ENCODE measurements at places on chromosomes 1 and 21. TPM values are rescaled to one million over a fixed set of nuclear protein-coding genes. Genes with fewer than 3 reads are reported as not detected.
A peak's percentile ranks its signal among the peaks of the same experiment; 100 is the strongest.

GRCh38 chr1:181081395-181081794 is 7.1 kb upstream of the IER5 start:
- no peak for DNase-seq

GRCh38 chr1:40592107-40592803 is 60.8 kb downstream of the ZNF684 start:
- DNase-seq: no peak

- no peak for DNase-seq
Measured at GRCh38 chr1:27650539-27651175, 15.7 kb upstream of the FGR start.

DNA sequence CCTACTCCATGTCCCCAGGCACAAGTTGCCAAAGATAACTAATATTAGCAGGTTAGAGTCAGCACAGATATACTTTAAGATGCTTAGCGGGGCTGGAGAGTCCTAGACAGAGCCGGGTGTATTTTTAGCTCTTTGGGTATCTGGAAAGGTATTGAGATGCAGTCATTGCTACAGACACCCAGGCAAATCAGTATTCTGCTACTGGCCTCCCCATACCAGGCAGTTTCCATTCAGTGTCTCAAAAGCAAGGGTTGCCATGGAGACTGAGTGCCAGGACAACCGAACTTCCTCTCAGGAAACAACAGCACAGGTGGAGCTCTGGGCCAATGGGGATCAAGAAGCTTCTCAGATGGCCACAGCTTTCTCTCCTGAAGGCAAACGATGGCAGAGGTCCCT is 45.3 kb downstream of the KCNC4 start:
- no peak for DNase-seq

The CATSPERE gene
- 1.3 TPM for total RNA-seq

DNA sequence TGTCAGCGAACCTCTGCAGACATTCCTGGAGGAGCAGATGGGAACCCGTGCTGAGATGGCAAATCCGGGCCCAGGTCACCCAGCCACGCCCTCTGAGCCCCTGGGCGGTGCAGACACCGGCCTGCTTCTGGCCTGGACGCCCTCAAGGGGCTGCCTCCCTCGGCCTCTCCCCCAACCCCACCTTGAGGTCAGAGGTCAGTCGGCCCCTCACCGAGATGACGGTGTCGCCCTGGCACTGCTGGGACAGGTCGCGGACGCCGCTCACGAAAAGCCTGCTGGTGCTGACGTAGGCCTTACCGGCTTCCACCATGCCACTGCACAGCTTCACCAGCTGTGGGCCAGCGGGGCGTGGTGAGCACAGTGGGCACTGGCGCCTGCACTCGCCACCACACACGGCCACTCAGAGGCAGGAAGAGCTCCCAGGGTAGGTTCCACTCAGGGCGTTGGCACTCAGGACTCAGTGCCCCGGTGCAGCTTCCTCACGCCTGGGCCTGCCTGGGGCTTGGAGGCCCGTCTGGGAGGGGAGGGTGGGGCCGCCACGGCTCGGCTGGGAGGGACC is 4.7 kb downstream of the ACAP3 start:
- DNase-seq: no peak

GRCh38 chr1:41430069-41430468 is 54.4 kb downstream of the EDN2 start:
- DNase-seq: no peak

DNA sequence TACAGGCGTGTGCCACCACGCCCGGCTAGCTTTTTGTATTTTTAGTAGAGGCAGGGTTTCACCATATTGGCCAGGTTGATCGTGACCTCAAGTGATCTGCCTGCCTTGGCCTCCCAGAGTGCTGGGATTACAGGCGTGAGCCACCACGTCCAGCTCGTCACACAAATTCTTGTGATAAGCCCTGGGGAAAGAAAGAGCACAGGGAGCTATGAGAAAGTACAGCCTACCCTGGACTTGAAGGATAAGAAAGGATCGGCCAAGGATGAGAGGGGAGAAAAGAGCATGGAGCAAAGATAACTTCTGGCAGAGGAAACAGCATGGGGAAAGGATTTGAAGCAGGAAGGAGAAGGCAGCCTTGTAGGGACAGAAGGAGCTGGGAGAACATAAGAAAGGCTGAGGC is 29.2 kb downstream of the SESN2 start:
- no peak for DNase-seq

- DNase-seq: peak; percentile 8
Measured at GRCh38 chr1:151346082-151346768, 827 bp downstream of the RFX5 start.

The CYP4Z1 gene
- not detected for total RNA-seq

- no peak for DNase-seq
Measured at GRCh38 chr1:94772230-94772641, 47.9 kb upstream of the SLC44A3 start.

DNA sequence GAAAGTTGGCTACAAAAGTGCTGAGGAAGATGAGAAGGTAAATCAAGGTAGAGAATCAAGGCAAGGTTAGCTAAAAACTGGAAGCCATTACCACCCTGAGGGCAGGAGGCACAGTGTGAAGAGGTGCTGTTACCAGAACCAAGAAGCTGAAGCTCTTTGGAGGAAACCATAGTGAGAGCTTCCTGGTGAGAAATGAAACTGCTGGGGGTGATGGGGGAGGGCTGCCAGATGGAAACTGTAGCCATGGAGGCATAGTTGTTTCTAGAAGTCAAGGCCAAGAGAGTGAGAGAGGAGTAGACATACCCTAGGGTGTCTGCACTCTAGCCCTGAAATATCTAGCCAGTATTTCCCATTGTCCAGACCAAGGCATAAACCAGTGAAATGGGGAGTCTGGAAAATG is 28.7 kb downstream of the IFI44 start:
- no peak for DNase-seq

DNA sequence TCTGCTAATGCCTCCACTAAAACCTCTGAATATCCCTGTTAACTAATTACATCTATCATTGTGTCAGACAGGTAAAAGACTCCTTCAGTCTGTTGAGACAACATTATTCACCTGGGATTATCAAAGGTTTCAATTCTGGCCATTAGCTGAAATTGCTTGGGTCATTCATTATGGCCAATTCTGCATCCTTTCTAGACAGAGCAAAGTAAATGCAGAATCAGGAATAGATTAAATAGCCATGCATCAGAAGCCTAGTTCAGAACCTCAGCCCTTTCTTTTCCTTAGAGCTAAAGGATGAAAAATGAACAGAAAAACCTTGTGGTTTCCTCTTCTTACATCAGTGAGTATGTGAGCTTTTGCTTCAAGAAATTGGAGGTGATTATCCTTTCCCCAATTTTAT is 665.4 kb upstream of the CAMK1G start:
- DNase-seq: no peak

The CD101 gene
- 13.4 TPM for total RNA-seq

DNA sequence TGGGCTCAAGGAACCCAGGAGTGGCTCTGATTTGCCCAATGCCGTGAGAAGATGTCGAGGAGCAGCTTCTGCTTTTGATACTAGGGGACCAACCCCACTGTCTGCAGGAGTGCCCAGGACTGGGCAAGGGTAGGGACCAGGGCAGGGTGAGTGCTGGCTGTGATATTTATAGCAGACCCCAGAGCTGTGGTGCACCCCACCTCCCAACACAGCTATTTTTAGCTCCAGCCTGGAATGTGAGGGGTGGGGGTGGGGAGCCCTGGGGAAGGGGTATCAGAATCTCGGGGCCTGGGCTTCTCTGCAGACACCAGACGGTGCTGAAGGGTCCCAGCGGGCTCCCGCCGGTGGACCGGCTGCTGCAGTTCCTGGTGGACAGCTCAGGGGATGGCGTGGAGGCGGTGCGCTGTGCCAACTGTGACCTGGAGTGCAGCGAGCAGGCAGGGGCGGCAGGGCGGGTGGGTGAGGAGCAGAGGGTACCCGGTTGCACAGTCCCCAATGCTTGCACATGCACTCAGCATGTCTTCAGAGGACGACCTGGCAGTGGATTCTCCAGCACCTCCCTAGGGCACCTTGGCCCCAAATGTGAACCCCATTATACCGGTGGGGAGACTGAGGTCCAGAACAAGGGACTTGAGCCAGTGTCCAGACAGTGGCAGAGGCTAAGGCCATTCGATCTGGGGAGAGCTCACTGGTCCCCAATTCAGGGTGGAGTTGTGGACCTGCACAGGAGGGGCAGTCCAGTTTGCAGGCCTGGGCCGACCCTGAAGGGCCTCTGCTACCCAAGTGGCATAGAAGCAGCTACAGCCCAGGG is 1.4 kb downstream of the RNF207 start:
- no peak for DNase-seq

DNA sequence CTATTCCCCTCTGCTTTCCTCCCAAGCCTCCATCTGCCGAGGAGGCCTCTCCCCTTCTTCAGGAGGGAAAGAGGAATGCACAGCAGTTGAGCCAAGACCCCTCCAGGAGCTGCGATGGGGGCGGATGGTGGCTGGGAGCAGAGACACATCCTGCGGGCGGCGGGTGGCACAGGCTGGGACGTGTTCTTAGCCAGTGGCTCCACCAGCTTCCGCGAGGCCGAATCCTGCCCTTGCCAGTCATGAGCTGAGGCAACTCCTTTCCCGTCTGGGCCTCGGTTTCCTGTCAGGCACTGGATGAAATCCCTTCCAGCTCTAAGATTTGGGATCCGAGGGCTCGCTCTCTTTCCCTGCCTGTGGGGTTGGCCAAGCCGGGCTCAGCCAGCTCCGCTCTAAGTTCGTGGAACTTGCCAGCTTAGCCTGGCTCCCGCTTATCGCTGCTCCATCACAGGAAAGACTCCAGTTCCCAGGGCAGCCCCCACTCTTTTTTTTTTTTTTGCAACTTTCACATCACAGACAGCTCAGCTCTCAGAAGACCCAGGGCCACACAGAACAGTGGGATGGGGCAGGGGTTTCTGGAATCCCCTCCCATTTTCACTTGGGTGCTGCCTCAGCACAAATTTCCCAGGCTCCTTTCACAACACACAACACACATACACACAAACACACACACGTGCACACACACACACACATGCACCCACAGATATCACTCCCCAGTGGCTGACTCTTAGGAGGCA is 506 bp downstream of the MYOM3 start:
- no peak for DNase-seq

DNA sequence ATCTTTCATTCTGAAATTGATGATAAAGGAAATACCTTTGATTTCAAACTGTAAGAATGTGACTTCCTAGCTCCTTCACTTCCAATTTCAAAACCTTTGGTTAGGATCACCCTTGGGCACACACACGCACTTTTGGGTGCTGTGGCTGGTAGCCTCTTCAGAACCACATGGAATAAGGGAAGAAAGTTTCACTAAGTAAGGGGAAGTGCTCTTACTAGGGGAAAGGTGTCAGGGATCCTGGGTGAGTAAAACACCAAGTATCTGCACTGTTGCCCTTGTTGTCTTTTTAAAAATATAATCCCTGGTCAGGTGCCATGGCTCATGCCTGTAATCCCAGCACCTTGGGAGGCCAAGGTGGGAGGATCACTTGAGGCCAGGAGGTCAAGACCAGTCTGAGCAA is 132.4 kb downstream of the SDCCAG8 start:
- DNase-seq: no peak

- DNase-seq: peak; percentile 5
Measured at GRCh38 chr21:32712043-32712442, 15.8 kb downstream of the SYNJ1 start.

DNA sequence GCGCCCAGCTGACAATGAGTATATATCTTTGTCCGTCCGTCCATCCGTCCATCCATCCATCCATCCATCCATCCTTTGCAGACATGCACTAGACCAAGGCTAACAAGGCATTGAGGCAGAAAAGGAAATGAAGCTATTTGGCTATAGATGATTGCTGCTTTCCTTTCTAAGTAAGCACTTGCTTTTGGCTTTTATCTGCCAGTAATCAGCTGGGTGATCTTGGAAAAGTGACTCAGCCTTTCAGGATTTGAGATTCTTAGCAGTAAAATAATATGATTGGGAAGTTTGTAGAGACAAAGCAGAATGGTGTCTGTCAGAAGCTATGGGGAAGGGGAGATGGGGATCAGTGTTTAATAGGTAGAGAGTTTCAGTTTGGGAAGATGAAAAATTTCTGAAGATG is 22.7 kb downstream of the ZFYVE9 start:
- no peak for DNase-seq

The SELENON gene
- 22.4 TPM for total RNA-seq

DNA sequence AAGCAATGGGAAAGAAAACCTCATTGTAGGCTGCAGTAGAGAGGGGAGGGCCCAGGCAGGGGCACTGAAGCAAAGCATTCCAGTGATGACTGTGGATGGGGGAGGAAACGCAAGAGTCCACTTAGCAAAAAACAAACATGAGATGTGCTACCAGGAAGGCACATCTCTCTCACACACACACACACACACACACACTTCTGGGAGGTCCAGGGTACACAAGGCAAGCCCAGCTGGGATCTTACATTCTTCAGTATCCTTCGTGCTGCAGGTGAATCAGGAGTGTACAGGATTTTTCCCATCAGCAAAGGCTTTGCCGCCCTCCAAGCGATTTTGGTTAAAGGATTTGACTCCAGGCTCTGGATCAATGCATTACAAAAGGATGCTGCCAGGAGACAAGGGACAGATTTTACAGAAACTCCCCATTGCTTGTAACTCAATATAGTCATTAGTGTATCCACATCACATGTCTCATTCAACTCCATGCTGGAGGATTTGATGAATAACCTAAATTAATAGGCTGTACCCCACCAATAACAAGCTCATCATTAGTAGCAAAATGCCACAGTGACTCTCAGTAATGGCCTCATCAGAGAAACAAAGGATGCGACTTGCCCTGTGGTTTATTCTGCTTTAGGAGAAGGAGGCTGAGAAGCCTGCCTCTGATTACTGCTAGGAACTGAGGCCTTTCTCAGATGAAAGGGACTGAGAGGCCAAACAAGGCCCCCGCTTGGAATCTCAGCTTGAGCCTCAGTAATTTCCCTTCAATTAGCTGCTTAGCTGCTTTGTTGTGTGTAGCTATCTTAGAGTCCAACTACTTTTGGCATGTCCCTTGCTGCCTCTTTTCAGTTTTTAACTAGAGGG is 41.6 kb downstream of the ABCA4 start:
- no peak for DNase-seq

DNA sequence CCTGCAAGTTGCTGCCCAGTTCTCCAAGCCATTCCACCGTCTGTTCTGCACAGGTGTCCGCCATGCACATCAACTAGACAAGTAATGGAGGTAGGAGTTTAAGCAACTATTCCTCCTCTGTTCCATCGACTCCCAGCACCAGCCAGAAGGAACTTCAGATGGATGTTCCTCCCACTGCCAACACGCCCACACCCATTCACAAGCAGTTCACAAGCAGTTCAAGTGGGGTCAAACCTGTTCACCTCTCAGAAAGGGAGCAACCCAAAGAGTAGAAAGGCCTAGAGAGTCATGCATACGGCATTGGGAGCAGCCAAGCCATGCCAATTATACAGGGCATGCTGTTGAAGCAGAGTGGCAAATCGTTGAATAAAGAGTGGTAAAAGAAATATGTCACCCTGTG is 4.3 kb upstream of the TDRD5 start:
- no peak for DNase-seq

The FAM151A gene
- not detected for total RNA-seq

The IQGAP3 gene
- 0.13 TPM for total RNA-seq

The CCDC30 gene
- 3.7 TPM for total RNA-seq

GRCh38 chr1:79663916-79664315 is 657.4 kb upstream of the ADGRL4 start:
- DNase-seq: no peak

DNA sequence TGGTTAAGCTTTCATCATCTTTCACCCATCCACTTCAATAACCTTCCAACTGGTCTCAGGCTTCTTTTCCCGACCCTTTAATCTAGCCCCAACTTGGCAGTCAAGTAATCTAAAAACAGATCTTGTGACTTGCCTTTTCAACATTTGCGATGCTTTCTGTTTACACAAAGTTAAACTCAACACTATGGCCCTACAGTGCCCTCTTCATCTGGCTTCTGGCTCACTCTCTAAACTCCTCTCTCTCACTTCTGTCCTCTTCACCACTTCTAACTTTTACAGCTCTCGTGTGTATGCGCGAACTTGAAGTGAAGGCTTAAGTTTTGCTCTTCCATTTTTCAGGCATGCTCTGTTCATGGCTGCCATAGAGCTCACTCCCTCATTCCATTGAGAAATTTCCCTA is 1122.3 kb upstream of the ADGRL2 start:
- no peak for DNase-seq
